ENCODE measurements at places on chromosomes 3 and 15.

DNA sequence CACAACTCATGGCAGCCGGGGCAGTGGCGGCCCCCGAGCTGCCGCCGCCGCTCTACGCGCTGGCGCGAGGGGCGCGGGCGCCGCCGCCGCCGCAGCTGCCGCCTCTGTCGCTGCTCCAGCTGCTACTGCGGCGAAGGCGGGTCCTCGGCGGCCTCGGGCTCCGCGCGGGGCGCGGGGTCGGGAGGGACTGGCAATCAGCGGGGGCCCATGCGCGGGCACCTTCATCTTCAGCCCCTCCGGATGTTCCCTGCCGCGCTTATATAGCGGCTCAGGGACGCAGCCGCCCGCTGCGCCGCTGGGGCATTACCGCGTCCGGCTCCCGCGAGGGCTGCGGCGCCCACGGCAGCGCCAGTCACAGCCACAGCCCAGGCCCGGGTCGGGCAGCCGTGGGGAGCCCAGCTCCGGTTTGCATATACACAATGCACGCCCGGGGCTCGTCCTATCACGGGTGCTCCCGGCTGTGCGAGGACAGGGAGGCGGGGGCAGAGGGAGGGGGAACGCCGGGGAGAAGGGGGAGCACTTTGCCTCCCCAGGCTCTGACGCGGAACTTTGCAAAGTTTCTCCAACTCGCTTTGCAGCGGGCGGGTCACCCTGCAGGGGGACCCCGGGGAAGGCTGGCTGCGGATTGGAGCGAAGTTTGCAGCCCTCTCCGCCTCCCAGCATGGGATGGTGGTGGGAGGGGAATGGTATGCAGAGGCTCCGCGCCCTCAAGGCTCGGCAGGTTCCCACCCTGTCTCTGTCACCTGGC lies at the start of gene VGLL3:
Gene VGLL3 (minus strand): TSS at position 416 of the 748 bp plus-strand sequence. CDS start 406 bp downstream, at position 10.
- DNase-seq: no peak

DNA sequence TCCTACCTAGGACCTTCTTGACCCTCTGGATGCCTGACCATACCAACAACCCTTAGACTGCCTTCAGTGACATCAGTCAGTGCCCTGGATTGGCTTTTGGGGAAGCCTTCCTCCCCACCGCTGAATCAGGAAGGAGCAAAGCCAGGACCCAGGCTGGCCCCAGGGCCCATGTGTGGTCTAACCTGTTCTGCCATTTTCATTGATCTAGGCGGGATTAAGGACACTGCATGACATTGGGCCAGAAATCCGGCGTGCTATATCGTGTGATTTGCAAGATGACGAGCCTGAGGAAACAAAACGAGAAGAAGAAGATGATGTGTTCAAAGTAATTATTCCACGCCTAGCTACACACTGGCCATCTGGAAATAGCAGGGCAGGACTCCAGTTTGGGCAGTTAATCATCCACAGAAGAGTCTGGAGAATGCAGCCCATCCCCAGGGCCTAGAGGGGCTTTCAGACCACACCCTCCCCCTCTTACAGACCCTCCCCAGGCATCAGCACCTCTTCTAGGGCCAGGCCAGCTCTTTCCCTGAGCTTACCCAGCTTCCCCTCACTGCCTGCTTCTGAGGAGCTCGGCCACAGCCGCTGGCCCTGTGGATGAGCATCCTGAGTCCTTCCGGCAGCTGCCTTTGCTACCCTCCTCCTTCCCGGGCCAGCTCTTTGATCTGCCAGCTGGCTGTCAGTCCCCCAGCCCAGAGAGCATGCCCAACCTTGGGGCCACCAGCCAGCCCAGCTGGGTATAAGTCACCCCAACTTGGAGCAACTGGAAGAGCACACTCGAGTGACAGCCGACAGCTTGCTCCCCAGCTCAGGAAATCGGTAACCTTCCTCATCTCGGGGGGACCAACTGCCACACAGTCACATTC lies 45.9 kb downstream of the CHDH start:
- no peak for DNase-seq

- no peak for DNase-seq
These were observed 459.9 kb downstream of the MAGI1 start for GRCh38 chr3:65578861-65579260.

GRCh38 chr3:109804697-109805096 lies 467.4 kb upstream of the DPPA4 start:
- no peak for DNase-seq

DNA sequence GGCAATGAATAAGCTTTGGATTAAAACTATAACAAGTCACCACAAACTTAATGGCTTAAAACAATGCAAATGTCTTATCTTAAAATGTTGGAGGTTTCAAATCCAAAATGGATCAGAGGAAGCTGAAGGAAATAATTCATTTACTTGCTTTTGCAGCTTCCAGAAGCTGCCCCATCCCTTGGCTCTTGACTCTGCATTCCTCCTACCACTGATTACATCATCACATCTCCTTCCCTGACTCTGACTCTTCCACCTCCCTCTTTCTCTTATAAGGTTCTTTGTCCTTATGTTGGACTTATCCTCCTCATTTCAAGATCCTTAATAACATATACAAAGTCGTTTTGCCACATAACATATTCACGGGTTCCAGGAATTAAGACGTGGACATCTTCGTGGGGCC lies 982.8 kb upstream of the ROBO1 start:
- no peak for DNase-seq

- no peak for DNase-seq
These were observed 43.1 kb upstream of the HACD2 start for GRCh38 chr3:123627673-123628670.

DNA sequence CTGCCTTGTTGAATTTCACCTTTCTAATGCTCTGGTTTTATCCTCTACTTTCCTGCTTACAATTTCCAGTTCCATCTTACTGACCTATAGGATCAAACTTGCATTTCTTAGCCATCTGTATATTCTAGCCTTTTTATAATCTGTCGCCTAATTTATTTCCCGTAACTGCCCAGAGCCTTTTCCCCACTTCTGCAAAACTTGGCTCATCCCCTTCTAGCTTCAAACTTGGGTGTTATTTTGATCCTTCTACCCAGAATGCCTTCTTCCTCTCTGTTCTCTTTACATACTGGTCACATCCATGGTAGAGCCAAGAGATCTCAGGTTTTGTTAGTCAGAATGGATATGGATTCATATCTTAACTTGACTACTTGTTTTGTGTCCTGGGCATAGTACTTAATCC lies 2.6 kb downstream of the SACM1L start:
- no peak for DNase-seq

- no peak for DNase-seq
These were observed 396.4 kb downstream of the NLGN1 start for GRCh38 chr3:173793963-173794362.

Measured in T-cell (primary cell).